Body of pancreas (tissue), 4 donors: ENCODE measurements at places on chromosomes 4 and X. TPM values are rescaled to one million over a fixed set of nuclear protein-coding genes. Genes with fewer than 3 reads are reported as not detected.

The DUSP21 gene
- not detected for total RNA-seq

The IL13RA2 gene
- total RNA-seq: 0.78 TPM

The REELD1 gene
- not detected for total RNA-seq

The PRDM8 gene
- 5.9 TPM for total RNA-seq

The SLITRK4 gene
- total RNA-seq: 1.6 TPM

The PHOX2B gene
- not detected for total RNA-seq

The FGFBP2 gene
- total RNA-seq: not detected

The AMBN gene
- total RNA-seq: not detected

The P2RY8 gene
- total RNA-seq: 0.78 TPM

The ANXA3 gene
- 65.1 TPM for total RNA-seq

The SPATA4 gene
- not detected for total RNA-seq

DNA sequence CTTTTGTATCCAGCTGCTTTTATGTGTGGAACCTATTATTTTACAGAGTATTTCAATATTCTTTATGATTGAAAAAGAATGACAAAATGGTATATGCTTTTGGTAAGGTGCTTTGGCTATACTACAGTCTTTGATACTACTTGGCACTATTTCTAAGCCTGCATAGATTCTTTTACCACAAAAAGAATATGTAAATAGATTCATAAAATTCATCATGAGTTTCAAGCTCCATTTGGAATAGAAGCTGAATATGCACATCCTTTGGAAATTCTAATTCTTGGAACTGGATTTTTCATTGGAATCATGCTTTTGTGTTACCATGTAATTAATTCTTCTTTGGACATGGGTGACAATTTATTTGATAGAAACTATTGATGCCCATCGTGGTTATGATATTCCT is 60.2 kb upstream of the SYTL5 start:
- no peak for DNase-seq

- no peak for DNase-seq
Measured at GRCh38 chr4:55089916-55090315, 35.5 kb downstream of the KDR start.

DNA sequence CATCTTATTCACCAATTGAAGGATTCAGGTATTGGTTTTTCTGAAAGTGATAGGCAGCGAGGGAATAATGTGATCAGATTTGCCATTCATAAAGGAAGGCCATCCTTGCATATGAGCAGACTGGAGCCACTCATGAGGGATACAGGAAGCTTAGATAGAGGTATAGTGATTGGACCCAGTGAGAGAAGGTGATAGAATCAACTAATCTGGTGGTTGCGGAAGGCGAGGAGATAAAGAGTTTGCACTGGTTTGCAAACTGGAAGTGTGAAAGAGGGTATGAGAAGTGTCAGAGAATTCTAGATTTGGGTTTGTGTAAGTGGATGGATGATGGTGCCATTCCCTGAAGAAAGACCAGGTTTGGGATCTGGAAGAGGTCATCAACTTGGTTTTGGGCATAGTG is 57.3 kb upstream of the RASGEF1B start:
- no peak for DNase-seq

- DNase-seq: no peak
Measured at GRCh38 chrX:13069771-13070416, 25.5 kb upstream of the FAM9C start.

GRCh38 chrX:107982356-107982755 is at the start of gene TEX13B:
TSS of gene TEX13B (minus strand) at chrX:107982370. CDS start at chrX:107982127, 243 bp downstream.
- DNase-seq: no peak

DNA sequence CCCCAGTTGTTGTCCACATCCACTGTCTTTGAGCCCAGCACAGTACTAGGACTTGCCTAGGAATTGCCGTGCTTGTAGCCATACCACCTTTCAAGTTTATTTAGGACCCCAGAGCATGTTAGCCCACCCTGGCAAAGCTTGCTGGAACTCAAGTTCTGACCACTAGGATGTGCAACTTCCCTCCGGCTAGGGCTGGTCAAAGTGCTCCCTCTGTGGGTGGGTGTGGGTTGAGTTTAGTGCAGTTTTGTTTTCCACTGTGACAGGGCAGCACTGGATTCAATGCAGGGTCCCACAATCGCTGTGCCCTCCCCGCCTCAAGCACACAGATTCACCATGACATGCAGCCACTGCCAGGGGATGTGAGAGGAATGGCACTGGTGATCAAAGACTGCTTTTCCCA is 96.0 kb downstream of the RASGEF1B start:
- DNase-seq: no peak

- no peak for DNase-seq
Measured at GRCh38 chr4:1640190-1640589, 43.9 kb downstream of the FAM53A start.

DNA sequence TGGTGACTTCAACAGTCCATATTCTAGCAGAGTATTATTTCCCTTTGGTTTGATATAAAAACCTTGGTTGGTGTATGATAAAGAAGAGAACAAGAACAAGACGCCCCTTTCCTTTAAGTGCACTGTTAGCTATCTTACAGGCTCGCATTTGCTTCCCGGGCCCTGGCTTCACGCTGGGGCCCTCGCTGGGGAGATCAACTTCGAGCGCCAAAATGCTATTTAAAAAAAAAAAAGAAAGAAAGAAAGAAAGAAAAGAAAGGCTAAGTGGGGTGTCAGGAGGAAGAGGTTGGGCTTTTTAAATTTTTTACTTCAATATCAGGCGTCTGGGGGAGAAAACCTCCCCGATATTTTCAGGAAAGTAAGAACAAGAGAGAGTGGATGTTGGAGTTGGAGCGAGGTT is 11.7 kb downstream of the ARX start:
- DNase-seq: no peak

GRCh38 chrX:123324625-123325024 is 140.5 kb downstream of the GRIA3 start:
- DNase-seq: no peak

DNA sequence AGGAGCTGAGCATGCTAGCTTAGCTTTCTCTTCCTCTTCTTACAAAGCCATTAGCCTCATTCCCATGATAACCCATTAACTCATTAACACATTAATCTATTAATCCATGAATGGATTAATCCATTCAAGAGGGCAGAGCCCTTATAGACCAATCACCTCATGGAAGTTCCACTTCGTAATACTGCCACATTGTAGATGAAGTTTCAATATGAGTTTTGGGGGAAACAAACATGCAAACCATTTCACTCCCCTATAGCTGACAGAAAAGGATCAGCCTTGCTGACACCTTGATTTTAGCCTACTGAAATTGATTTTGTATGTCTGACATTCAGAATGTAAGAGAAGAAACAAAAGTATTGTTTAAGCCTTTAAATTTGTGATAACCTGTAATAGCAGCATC is 251.8 kb upstream of the GALNTL6 start:
- no peak for DNase-seq

GRCh38 chr4:1171311-1172227 is 814 bp downstream of the SPON2 start:
- DNase-seq: no peak

DNA sequence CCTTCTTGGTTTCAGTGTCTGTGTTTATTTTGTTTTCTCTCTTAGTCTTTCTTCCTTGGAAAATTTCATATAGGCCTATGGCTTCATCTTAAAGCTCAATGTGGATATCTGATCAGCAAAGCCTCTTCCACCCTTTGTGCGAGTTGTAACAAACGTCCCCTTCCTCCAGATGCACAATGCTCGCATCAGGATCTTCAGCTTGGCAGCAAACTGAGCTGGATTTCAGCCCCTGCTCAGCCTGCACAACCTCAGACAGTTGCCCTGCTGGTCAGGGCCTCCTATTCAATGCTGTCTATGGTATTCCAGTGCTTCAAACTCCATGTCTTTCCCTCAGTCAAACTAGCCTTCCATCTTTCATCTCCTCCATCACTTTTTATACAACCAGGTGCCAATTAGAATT is 309.4 kb downstream of the ARHGAP24 start:
- DNase-seq: no peak

DNA sequence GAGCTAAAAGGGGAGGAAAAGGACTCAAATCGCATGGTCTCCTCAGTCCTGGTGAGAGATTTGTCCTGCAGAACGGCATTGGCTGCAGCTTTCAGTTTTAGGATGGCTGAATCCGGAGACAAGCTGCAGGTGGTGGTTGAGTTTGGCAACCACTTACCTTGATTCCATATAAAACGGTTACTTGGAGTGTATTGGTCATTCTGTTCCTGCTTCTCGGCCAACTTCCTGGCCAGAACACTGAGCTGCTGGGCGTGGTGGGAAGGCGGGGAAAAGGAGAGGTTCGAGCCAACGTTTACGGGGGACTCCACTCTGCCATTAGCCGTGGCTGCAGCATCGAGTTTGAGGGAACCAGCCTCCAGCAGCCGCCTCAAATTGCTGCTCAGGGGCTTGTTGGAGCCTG is 36.1 kb downstream of the ZNF827 start:
- no peak for DNase-seq

GRCh38 chr4:80301884-80302283 is 33.6 kb upstream of the CFAP299 start:
- no peak for DNase-seq

- no peak for DNase-seq
Measured at GRCh38 chrX:121221322-121221977, 174.0 kb downstream of the GLUD2 start.

- peak; percentile 31 for DNase-seq
Measured at GRCh38 chr4:86432559-86433134, 72.8 kb upstream of the MAPK10 start.

DNA sequence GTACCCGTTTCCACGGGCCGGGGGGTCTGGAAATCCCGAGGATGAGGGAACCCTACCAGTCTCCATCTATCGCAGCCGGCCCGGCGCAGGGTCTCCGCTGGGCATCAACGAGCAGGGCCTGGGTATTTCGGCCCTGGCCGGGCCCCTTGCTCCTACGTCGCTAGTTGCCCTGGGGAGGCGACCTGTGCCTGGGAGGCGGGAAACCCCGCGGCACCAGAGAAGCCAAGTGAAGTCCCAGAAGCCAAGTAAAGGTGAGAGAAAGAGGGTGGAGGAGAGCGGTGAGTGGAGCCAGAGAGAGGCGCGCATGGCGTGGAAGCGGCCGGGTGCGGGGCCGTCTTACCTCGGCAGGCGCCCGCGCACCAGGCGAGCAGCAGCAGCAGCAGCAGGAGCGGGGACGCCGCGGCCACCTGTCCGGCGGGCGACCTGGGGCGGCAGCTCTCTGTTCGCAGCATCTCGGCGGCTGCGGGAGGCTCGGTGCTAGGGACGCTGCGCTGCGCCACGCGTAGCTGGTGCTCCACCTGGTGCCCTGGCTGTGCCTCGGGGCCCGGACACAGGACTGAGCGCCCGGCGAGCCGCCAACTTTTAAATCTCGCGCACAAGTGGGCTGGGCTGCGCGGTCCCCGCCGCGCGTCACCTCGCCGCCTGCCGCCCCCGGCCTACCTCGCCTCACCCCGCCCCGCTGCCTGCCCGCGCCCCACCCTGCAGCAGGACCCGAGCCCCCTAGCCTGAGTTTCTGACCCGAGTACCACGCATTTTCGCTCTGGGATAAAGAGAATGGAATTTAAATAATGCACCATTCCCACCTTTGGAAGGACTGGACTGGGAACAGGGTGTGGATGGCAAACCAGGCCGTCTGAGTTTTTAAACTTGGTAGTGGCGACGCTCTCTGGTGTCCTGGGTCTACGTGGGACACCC is at the start of gene NMU:
Gene NMU, minus strand, starts transcription at position 558 of the 915 bp plus-strand sequence. Its CDS starts 106 bp downstream, at position 452.
- peak; percentile 48 for DNase-seq

DNA sequence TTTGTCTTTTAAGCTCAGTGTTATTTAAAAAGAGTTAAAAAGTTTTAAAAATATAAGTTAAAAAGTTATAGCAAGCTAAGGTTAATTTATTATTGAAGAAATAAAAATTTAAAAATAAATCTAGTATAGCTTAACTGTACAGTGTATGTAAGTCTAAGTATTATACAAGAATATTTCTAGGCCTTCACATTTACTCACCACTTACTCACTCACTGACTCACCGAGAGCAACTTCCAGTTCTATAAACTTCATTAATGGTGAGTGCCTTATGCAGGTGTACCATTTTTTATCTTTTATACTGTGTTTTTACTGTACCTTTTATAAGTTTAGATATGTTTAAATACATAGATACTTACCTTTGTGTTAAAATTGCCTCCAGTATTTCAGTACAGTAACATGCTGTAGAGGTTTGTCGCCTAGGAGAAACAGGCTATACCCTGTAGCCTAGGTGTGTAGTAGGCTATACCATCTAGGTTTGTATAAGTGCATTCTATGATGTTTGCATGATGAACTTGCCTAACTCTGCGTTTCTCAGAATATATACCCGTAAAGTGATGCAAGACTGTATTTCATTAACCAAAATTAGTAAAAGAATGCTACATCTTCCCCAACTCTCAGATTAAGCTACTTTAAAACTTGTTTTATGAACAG is 202.9 kb downstream of the CFAP299 start:
- no peak for DNase-seq

GRCh38 chrX:8084006-8084405 is 87.1 kb downstream of the VCX2 start:
- DNase-seq: no peak

DNA sequence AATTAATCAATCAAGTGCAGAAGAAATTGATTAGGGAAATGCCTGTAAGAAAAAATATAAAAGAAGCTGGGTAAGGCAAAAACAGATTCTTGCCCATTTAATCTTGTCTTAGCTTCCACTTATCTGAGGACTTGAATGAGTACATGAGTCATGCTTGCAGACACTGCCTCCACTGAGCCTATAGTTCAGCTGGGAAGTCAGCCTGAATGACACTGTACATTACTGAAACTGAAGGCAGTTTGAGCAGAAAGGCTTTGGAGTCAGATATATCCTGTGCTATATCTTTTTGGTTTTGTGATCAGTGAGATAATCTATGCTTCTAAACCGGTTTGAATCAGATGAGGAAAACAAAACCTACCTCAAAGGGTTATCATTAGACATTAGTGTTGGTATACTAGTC is 61.3 kb downstream of the NUDT11 start:
- DNase-seq: no peak

GRCh38 chr4:139167774-139168444 is 9.1 kb downstream of the ELF2 start:
- DNase-seq: no peak

- DNase-seq: no peak
Measured at GRCh38 chr4:164011791-164012190, 517.3 kb downstream of the TMA16 start.
